NCI-H1417 (cell line): ENCODE measurements at places on chromosomes 6 and 20.

DNA sequence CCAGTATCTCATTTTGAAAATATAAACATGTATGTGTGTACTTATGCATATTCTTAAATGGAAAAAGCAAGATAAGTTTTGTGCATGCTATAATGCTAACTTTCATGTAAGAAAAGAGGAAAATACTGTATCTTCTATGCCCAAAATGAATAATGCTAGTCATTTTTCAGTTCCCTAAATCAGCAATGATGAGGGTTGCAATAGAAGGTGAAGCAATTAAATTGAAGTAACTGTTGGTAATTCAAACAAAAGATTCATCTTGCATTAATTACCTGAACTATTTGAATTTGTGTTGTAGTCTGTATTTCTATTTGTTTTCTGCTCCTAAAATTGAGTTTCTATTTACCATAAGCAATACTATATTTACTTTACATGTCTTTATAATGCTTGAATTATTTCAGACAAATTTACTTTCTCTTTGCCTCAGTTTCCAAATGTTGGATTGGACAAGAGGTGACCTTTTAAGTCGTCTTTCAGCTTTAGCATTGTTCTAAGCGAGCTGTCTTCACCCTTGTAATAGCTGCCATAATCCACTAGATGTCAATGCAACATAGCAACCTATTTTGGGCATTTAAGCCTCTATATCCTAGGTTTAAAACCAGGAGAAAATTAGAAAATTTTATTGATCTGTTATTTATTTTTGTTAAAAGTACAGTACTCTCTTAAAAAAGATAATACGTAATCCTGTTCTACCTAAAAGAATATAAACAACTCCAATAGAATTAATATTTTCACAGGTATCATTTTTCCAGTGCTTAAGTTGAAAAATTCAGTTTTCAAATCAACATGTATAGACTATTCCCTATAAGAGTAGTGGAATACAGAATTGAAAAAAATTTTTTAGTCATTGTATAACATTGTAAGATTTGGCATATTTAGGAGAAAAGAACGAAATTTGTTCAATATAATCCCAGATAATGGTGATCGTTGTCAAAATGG, 52.3 kb upstream of the IFNGR1 start:
- peak; percentile 85 for DNase-seq

GRCh38 chr6:145823328-145823944, 8.8 kb upstream of the FBXO30 start:
- DNase-seq, result no peak

DNA sequence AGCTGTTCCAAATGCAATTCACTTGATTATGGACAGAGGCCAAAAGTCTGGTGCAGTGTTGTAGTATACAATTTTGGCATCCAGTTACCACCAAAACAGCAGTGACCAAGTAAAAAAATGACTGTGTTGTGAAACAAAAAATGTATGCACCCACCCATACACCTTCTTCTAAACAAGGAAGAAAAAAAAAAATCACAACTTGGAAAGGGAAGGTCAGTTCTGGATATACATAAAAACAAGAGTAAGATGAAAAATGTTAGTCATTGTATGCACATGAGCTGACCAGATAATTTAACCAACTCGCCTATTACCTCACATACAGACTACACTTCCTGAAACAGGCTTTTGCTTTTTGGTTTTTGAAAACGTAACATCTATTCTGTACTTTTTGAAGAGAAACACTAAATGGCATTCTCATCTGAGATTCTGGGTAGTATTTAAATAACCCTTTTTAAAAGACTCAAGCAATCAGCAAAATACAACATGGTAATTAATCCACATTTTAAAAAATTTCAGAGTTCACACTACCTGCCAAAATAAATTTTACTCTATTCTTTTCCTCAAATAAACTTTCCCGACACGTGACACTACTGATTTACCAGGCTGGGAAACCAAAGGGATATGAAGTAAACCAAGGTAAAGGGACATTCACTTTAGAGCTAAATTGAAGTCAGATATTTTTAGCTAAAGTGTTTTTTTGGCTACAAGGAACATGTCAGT, 141.6 kb upstream of the SHLD1 start:
- DNase-seq, result no peak

- no peak for DNase-seq
These were observed 16.3 kb downstream of the GTSF1L start for GRCh38 chr20:43710370-43711044.

GRCh38 chr6:43738267-43738676, 31.7 kb upstream of the VEGFA start:
- DNase-seq, result no peak

DNA sequence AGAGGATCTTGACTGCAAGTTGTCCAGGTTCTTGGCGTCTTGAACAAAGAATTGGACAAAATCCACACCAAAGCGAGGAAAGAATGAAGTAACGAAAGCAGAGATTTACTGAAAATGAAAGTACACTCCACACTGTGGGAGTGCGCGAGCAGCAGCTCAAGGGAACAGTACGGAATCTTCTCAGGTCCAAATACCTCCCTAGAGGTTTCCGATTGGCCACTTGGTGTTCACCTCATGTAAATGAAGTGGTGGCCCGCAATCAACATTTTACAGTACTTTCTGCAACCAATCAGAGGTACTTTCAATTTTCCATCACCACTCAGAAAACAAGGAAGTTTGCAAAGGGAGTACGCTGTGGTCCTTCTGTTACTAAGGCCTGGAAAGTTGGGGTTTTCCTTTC, 122.4 kb downstream of the PTPRK start:
- DNase-seq, result no peak

DNA sequence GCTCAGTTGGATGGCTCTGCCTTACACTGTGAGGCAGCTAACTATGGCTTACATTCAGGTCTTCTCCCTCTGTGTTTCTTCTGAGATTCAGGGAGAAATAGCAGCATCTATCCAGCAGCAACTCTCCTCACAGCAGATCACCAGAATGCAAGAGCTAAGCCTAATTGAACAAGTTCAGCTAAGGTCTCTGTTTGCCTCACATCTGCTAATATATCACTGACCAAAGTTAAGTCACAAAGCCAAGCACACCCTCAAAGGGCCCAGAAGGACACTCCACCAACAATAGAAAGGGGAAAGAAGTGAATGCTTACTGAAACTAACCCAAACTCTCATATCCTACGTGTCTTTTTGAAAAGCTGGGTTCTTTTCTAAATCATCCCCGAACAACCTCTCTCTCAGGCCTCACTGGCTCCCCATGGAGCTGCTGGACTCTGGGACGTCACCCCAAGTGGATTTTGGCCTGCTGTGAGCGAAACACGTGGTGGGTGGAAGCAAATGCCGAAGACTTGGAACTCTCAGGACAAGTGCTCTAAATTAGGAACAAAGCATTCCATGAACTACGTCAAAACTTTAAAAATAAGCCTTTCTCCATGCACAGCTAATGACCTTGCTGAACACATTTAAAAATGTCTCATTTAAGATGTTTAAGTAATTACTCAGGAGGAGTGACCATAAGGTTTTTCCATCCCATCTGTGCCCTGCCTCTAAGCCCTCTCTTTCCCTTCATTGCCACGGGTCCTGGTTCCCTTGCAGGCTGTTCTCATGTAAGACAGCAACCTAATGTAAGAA, 167.5 kb upstream of the PLCB4 start:
- no peak for DNase-seq

DNA sequence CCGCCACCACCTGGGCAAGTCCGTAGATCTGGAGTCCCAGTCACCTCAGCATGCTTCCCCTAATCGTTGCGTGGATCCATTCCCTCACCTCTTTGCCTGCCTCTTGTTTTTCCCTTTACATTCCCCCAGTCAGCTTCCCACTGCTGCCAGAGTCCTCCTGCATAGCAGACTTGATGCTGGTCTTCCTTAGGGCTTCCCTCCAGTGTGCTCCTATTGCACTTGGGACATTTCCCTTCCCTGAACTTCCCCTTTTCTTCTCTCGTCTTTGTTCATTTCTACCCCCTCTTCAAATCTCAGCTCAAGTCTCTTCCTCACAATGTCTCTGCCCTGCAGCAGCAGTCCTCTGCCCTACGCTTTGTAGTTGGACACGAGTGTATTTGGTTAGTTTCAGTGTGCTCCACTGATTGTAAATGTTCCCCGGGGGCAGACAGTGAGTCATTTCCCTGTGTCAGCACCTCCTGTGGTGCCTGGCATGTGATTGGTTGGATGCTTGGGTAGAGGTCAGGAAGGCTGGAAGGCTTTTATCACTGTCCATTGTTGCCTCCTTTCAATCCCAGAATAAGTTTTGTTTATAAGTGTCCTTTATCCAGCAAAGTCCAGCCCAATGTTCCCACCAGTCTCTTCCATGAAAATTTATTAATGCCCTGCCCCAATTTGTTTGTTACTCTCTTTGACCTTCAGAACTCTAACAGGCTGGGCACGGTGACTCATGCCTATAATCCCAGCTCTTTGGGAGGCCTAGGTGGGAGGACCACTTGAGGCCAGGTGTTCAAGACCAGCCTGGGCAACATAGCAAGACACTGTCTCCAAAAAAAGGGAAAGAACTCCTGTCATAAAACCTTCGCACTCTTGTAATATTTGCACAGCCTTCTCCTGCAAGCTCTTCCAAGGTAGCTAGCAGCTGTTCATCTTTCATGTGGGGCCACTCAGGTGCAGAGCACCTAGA, 38.3 kb downstream of the FAM120B start:
- peak; percentile 16 for DNase-seq

GRCh38 chr6:145047891-145048290, 687.4 kb downstream of the EPM2A start:
- DNase-seq, result no peak

- no peak for DNase-seq
These were observed 59.0 kb upstream of the EEF1A1 start for GRCh38 chr6:73579851-73580246.

- DNase-seq, result no peak
These were observed 215.1 kb downstream of the ERMARD start for GRCh38 chr6:169966312-169967181.

- no peak for DNase-seq
These were observed 381.6 kb downstream of the GJA1 start for GRCh38 chr6:121816906-121817540.

- no peak for DNase-seq
These were observed 104.0 kb downstream of the COL12A1 start for GRCh38 chr6:75101896-75102295.

DNA sequence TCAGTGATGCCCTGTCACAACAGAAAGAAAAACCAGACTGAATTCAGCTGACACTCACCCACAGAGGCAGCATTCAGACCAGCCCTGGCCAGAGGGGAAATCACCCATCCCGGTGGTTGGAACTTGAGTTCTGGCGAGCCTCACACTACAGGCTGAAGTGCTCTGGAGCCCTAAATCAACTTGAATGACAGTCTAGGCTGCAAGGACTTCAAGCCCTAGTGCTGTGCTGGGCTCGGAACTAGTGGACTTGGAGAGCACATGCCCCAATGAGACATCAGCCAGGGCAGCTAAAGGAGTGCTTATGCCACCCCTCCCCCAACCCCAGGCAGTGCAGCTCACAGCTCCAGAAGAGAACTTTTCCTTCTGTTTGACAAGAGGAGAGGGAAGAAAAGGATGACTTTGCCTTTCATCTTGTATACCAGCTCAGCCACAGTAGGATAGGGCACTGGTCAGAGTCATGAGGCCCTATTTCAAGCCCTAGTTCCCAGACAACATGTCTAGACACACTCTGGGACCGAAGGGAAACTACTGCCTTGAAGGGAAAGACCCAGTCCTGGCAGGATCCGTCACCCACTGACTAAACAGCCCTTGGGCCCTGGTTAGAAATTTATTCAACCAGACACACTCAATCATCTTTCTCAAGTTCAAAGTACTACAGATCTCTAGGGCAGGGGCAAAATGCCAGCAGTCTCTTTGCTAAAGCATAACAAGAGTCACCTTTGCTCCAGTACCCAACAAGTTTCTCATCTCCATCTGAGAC, 43.2 kb upstream of the PNRC1 start:
- DNase-seq, result no peak

DNA sequence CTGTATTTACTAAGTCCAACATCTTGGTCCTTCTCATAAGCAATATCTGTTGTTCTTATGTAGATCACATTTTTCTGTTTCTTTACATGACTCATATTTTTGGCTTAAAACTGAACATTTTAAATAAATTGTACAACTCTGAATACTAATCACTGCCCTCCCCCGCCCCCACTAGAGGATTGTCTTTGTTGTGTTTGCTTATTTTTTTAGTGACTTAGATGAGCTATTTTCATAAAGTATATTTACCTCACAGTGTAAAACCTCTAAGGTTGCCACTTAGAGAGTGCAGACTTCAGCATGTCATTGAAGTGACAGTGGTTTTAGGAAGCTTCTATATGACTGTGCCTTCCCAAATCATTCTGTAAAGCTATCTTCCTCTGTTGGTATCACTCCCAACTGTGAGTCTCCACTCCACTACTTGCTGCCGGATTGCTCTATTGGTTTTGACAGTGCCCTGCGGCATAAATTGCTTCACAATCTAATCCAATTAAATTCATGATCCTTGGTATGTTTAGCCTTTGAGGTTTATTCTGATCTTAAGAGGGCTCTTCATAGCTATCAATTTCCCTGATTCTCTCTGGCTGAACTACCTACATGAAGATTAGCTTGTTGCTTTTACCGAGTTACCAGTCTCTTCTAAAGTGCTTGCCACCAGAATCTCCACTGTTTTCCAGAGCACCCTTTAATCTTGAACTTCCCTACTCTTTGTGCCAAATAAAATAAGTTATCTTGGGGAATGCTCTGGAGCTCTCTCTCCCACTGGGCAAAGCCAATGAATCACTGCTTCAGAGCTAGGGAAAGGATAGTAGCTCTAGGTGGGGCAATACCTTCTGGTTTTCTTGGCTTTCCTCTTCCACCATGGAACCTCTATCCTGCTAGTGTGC, 33.0 kb downstream of the SPTLC3 start:
- no peak for DNase-seq

GRCh38 chr6:28105245-28105639, 19.2 kb upstream of the ZSCAN16 start:
- peak; percentile 20 for DNase-seq

DNA sequence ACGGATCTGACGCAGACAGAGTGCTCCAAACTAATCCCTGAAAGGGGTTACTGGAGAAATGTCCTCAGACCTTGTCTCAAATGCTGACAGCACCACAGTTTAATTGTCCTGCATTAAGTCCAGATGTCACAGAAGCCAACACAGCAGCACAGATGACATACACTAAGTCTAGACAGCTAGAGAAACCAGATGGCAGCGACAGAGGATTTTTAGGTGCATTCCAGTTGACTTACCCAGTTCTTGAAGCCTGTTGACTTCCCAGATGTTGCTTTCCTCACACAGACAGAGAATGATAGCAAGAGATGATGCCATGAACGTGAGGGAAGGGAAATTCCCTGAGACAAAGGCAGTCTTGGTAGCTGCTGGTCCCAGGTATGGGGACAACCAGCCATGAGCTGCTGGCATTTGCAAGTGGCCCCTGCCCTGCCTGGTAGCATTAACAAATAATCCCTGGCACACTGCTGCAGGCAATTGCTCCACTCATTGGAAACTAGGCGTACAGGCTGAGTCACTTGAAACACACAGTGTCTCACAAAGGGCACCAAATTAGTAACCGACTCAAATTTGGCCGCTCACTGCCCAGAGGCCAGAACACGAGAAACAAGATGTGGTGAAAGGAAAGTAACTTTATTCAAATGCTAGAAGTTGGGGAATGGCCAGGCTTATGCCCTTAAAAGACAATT, 52.2 kb downstream of the ADGB start:
- no peak for DNase-seq
